ENCODE measurements at places on chromosomes 6 and 20.

GRCh38 chr20:30513050-30513628, 744.3 kb upstream of the DEFB115 start:
- no peak for DNase-seq

DNA sequence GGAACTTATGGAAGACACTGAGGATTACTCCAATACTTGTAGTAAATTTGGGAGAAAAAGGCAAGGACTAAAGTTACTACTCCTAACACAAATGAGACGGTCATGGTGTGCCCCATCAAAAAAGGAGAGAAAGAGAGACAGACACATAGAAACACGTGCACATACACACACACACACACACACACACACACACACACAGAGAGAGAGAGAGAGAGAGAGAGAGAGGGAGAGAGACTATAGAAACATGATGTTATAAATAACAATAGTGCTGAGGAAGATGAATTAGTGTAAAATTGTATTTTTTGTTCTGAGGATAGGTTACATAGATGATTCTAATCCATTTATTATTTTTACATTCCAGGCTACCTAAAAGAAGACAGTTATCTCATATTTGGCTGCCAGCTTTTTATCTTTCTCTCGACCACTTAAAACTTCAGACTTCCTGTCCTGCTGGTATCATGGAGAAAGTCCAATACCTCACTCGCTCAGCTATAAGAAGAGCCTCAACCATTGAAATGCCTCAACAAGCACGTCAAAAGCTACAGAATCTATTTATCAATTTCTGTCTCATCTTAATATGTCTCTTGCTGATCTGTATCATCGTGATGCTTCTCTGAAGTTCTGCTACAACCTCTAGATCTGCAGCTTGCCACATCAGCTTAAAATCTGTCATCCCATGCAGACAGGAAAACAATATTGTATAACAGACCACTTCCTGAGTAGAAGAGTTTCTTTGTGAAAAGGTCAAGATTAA, 10.5 kb downstream of the PLN start:
- no peak for DNase-seq

- no peak for DNase-seq
Measured at GRCh38 chr6:118280210-118280609, 267.9 kb upstream of the PLN start.

GRCh38 chr6:106778943-106779342, 149.6 kb downstream of the QRSL1 start:
- DNase-seq = no peak

DNA sequence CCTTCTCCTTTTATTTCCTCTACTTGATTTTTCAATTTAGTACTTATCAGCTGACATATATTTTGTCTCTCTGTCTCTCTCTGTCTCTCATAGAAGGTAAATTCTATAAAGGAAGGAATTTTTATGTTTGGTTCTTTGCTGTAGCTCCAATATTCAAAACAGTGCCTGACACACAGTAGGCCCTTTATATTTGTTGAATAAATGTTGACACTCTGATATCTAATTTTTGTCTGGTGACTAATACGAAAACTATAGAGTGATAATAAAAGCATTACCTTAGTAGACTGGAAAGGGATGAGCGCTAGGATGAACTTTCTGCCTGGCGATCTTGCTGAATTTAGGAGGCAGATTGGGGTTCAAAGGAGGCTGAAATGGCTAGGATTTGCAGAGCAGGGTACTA, 42.8 kb downstream of the PTPN1 start:
- DNase-seq = no peak

- DNase-seq = no peak
Measured at GRCh38 chr6:119297049-119297448, 52.5 kb downstream of the MAN1A1 start.
